Stimulated activated CD4-positive, alpha-beta T cell treated with anti-CD3 and anti-CD28 coated beads, Interleukin-15, amount 100 ng/mL, for 1 hour (primary cell): ENCODE measurements at places on chromosomes 3 and 15.
A peak's percentile ranks its signal among the peaks of the same experiment; 100 is the strongest.

- DNase-seq, result no peak
Measured at GRCh38 chr3:183211352-183211751, 41.7 kb upstream of the B3GNT5 start.

DNA sequence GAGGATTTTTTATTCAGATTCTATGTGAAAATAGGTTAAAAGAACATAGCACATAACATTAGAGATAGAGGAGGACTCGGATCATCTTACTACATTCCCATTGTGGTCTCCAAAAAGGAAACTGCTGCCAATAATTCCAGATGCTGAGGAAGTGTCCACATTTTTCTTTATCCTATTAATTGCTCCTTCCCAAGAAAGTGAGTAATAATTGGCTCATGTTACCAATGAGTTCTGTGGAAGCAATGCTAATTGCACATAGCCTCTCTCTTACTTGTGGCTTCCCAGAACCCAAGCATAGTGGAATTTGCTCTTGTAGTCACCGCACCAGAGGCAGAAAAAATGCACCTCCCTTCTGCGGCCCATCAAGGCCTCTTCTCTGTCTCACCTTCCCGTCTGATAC is 208.4 kb downstream of the PLOD2 start:
- no peak for DNase-seq

DNA sequence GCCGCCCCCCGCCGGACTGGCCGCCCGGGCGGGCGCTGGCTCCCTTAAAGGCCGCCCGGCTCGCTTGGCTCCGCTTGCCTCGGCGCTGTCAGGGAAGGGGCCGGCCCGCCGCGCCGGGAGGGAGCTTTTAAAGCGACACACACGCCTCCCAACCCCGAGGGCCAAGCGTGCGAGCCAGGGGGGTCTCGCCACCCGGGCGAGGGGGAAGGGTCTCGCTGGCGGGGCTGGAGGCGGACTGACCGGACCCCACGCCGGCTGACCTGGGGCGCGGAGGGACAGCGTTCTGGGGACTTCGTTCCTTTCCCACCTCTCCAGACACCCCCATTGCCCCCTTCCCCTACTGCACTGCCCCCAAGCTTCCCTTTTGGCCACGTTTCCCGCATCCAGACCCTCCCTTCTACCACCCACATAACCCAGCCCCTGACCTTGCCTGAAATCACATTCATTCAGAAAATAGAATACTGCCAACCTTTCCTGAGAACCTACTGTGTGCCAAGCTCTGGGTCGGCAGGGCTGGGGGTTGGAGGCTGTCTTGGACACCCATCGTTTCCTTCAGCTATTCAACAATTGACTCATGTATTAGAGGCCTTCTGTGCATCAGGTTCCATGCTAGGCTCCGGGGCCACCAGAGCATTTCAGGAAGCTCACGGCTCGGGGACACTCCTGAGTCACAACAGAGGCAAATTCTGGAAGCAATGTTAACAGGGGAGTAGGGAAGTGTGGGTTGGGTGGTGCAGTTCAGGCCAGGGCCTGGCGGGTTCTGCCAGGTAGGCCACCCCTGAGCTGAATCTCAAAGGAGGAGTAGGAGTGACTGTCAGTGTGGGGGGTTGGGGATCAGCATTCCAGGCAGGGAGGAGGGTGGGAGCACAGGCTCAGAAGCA is at the start of gene INSYN1:
INSYN1 (minus strand) TSS at position 102 of the 881 bp plus-strand sequence. CDS start 2,221 bp downstream, outside the sequence.
- no peak for DNase-seq

GRCh38 chr15:44130778-44131177 is 64.3 kb downstream of the FRMD5 start:
- DNase-seq, result no peak

- no peak for DNase-seq
Measured at GRCh38 chr15:31172606-31173005, 71.1 kb upstream of the TRPM1 start.

GRCh38 chr3:105933871-105934270 is 65.1 kb upstream of the CBLB start:
- no peak for DNase-seq

DNA sequence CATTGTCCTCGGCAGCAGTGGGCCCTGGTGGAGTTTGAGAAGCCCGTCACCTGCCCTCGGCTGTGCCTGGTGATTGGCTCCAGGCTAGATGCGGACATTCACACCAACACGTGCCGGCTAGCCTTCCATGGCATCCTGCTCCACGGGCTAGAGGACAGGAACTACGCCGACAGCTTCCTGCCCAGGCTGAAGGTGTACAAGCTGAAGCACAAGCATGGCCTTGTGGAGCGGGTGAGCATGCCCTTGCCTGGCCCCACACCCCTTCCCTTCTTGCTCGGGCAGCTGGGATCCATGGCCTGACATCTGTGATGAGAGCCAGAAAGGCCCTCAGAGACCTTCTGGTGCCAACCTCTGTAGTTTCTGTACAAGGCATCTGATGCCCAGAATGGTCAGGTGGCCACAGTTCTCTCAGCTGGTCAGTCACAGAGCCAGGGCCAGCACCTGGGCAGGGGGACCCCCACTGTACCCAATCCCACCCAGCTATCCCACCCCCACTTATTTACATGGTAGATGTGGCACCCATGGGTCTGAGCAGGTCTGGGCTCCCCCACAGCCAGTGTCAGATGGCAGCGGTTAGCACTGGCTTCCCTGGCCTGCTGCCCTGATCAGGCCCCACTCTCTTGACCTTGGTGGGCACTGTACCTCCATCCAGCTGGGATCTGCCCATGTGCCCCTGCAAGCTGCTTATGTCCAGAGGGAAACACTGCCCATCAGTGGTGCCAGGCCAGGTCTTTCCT is 124.9 kb downstream of the DNAJB8 start:
- DNase-seq, result no peak

- DNase-seq, result no peak
Measured at GRCh38 chr3:149886957-149887356, 73.9 kb downstream of the RNF13 start.

- DNase-seq, result no peak
Measured at GRCh38 chr3:66490214-66490613, 10.6 kb downstream of the LRIG1 start.

DNA sequence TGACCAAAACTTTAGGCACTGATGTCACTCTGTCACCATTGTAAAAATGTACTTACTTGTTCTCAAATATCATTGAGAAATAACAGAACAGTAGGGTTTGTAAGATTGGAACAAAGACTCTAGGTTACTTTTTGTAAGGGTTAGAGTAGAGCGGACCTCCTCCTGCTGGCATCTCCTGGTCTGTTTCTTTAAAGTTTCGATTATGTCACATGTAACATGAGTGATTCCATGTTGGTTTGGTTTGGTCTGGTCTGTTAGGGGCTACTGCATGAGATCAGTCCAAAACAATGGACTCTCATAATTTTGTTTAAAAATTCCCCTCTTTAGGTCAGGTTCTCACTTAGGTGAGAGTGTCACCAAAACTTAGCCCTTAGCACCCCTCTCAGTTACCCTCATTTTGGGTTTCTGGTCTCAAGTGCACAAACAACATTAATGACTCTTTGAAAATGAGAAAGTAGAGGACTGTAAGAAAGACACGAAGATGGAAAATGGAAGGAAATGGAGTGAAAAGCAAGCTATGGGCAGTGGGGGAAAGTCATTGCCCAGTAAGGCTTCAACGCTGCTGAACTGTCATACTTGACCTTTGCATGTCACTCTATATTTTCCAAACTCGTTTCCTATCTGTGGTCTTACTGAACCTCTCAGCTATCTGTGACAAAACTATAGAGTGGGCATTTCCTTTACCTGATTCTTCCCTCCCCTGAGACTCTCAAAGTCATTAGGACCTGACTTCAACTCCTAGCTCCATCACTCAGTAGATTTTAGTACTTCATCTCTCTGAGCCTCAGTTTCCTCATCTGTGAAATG is 52.7 kb downstream of the LDHAL6B start:
- DNase-seq, result no peak

DNA sequence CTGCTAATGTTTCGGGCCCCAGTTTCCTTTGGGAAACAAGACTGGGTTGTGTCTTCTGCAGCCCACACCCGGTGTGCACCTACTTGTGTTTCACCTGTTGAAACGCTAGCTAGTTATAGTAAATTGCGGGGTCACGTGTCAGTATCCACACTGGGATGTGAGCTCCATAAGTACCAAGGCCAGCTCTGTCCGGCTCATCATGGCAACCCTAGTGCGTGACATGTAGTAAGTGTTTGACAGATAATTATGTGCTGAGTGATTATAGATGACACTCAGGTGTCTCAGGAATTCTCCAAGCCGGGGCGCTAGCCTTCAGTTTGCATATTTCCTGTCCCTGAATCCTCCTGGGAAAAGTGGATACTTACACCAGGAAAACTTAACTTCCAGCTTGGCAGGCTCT is 12.8 kb downstream of the APOD start:
- no peak for DNase-seq

GRCh38 chr3:189368384-189368783 is 196.6 kb downstream of the TPRG1 start:
- no peak for DNase-seq

- DNase-seq, result no peak
Measured at GRCh38 chr3:61015859-61016258, 235.4 kb downstream of the FHIT start.

DNA sequence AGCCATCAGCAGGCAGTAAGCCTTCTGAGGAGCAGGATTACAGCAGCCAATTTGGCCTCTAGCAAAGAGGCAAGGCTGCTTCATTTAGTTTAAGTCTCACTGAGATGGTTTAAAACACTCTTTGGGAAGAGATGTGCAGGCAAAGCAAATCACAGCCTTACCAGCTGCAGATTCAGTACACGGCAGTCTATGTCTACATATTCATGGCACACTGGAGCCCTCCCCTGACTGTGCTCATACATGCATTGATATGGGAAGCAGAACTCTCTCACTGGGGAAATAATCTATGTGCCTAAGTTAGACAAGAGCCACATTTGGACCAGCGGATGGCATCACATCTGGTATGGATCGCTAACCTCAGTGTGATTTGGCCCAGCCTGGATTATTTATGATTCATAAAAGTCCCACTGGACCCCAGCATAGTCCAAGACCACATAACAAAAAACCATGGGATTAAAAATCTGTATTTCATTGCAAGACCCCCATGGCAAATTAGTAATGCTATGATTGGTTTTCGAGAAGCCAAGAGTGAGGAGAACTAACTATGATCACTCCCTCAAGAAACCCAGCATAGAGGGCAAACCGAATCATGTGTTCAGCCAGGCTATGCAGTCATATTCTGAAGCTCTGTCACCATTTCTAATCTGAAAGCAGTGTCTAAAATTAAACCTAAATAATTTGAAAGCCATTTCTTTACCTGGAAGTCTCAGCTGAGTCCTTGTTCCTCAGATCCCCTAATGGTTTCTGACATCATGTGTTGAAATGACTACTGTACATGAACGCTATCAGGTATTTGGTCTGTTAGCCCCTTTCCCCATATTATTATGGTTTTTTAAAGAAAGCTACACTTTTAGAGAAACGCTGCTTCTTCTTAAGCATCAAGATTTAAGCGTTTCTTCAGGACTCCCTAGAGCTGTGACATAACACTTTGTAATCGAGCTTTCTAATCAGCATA is 1.2 kb downstream of the PRICKLE2 start:
- no peak for DNase-seq

DNA sequence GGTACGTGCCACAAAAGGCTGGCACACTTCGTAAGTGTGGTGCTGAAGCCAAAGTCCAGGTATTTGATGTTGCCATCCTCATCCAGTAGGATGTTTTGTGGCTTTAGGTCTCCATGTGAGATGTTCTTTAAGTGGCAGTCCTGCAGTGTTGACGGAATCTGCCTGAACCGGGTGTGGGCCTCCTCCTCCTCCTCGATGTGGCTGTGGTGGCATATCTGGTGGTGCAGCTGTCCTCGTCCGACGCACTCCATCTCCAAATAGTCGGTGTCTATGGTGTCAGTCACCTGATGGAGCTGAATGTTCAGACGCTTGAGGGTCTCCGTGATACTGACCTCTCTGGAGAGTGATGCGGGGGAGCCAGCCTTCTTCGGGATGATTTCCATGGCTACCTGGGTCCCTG is 30.5 kb upstream of the ACAD9 start:
- DNase-seq, result no peak

- DNase-seq, result peak; percentile 18
Measured at GRCh38 chr15:52559575-52559974, 9.3 kb downstream of the ARPP19 start.

- no peak for DNase-seq
Measured at GRCh38 chr3:16332904-16333426, 68.0 kb downstream of the OXNAD1 start.

DNA sequence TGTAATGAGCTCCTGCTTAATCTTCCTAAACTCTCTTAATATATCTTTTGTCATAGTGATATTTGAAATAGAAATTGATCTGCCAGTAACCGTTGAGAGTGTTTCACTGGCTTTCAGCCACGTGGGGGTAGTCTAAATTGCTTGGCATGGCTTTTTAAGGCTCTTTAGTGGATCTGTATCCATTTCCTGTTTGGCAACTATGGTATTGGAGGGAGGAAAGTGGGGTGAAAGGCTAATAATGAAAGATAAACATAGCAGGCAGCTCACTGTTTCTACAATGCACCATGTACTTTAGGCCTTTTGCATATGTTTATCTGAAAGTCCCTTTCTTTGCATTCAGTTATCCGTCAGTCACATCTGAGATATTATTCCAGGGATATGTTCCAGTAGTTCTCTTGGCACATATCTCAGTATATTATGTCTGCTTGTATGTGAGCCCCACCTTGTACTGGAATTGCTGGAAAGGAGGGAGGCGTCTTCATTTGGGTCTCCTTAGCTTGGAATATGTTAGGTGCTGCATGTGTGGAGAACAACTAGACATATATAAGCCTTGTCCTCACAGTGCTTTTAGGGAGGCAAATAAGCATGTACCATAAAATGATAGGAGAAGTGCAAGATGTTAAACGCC is 10.8 kb downstream of the TOPAZ1 start:
- DNase-seq, result no peak

DNA sequence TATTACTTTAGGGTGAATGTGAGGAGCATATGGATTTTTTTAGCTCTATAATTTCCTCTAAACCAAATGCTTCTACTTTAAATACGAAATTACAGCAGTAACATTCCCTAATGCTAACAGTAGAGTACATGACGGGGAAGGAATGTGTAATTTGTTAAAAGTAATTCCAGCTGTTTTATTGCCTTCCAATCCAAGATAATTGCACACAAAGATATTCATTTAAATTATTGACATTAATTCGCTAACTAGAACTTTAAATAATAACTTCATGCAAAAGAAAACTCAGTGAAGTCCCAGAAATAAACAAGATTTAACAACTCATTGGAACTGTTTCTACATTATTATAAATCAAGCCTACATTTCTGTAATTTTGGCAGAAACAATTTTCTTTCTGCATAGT is 261.4 kb upstream of the CFAP20DC start:
- DNase-seq, result no peak

DNA sequence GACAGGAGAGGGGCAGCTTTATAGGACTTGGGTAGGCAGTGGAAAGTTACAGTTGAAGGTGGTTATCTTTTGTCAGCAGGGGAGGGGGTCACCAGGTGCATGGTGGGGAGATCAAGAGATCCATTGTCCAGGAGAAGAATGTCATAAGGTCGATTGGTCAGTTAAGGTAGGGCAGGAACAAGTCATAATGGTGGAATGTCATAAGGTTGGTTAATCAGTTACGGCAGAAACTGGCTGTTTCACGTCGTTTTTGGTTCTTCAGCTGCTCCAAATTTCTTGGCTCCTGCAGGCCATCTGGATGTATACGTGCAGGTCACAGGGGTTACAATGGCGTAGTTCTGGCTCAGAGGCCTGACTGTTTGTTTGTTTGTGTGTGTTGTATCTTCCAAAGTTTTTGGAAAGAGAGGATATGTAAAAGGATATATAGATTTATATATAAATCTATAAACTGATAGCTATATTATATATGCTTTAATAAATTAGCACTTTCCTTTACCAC is 565.1 kb downstream of the ZNF385D start:
- no peak for DNase-seq

- no peak for DNase-seq
Measured at GRCh38 chr3:14391033-14391432, 11.4 kb upstream of the SLC6A6 start.
